ENCODE measurements at places on chromosomes 13 and 19.

- DNase-seq: no peak
Measured at GRCh38 chr19:33248954-33249613, 23.4 kb upstream of the SLC7A10 start.

- no peak for DNase-seq
Measured at GRCh38 chr13:113545455-113545930, 39.1 kb upstream of the TFDP1 start.

- DNase-seq: no peak
Measured at GRCh38 chr13:107421951-107422350, 793.4 kb downstream of the LIG4 start.

DNA sequence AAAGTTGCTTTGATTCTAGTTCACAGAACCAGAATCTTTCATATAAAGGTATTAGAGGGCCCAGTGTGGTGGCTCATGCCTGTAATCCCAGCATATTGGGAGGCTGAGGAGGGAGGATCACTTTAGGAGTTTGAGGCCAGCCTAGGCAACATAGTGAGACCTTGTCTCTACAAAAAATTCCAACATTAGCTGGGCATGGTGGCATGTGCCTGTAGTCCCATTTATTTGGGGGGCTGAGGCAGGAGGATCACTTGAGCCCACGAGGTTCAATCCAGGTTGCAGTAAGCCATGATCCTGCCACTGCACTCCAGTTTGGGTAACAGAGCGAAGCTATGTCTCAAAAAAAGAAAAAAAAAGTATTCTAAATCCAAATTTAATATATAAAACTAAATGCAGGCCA lies 9.1 kb downstream of the LDLR start:
- no peak for DNase-seq

- no peak for DNase-seq
Measured at GRCh38 chr13:106407338-106407737, 128.1 kb downstream of the EFNB2 start.

- DNase-seq: no peak
Measured at GRCh38 chr19:49921871-49922795, 6.9 kb upstream of the ATF5 start.

DNA sequence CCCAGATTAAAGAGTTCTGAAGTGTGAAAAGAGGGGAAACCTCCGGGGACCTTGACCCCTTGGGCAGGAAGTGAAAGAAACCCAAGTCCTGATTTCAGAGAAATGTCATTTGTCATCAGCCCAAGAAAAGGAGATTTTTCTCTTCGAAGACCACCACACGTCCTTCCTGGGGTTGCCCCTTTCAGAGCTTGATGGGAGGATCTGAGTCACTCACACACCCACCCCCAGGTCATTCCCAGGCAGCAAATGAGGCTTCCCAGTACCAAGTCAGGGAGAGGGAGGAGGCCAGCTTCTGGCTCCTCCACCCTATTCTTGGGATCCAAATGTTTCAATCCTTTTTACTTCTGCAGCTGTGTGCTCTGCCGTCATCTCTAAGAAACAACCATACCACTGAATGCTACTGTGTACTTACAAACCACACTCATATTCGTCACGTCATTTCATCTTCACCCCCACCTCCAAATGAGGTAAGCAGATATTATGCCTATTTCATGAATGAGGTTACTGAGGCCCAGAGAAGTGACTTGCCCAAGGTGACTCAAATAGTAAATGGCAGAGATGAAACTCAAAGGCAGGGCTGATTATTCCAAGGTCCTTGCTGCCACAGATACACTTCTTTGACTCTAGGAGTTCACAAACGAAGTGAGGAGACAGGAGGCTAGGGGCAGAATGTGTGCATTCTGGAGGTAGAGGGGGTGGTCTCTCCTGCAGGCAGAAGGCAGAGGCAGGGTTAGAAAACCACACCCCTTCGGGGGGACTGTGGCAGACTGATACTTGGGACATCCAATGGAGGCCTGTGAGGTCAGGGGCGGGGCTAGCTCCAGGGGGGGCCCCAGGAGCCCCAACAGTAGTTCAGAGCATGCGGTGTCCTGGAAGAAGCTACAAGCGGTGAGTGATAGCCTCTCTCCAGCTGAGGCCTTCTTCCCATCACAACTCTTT lies 5.0 kb upstream of the KMT2B start:
- DNase-seq: peak; percentile 87

DNA sequence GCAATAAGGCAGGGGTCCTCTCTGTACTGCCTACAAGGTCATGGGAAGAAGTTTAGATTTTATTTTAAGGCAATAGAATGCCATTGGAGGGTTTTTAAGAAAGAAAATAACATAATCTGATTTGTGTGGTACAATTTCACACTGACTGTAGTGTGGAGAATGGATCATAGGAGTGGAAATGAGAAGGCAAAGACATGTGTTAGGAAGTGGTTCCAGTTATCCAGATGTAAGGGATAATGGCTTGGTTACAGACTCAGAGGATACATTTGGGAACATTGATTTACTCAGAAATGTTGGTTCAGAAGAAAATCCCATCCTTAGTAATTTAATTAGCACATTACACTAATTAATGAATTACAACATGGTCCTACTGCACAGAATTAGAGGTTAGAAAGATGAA lies 788.2 kb downstream of the SLITRK5 start:
- no peak for DNase-seq

- no peak for DNase-seq
Measured at GRCh38 chr19:10285393-10285792, 1.4 kb upstream of the ICAM4 start.

DNA sequence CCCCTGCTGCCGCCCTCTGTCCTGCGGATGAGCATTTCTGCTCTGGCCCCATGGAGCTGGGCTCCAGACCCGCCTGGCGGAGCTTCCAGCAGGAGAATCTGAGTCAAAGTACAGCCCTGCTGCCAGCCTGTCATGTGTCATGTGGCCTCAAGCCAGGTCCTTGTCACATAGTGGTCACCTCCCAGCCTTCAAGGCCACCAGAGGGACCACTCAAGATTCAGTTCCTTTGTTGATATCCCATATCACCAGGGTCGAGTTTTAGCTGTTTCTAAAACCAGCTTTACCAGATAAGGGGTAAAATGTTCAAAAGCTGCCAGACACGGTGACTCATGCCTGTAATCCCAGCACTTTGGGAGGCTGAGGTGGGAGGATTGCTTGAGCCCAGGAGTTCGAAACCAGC lies 13.4 kb downstream of the THOP1 start:
- DNase-seq: no peak

DNA sequence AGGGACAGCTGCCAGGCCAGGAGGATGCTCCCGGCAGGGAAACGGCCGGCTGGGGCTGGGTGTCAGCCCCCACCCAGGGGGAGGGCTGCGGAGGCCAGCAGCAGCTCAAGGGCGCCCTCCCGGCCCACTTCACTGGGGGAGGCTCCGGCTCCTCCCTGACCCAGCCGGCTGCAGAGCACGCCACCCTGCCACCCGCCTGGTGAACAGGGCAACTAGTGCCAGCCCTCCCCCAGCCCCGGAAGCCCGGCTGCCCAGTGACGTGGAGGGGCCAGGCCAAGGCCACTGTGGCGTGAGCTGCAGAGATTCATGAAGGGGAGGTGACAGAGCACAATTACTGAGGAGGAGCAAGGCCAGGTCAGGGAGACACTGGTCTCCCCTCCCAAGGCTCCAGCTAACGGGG lies 14.7 kb downstream of the REXO1 start:
- DNase-seq: no peak

DNA sequence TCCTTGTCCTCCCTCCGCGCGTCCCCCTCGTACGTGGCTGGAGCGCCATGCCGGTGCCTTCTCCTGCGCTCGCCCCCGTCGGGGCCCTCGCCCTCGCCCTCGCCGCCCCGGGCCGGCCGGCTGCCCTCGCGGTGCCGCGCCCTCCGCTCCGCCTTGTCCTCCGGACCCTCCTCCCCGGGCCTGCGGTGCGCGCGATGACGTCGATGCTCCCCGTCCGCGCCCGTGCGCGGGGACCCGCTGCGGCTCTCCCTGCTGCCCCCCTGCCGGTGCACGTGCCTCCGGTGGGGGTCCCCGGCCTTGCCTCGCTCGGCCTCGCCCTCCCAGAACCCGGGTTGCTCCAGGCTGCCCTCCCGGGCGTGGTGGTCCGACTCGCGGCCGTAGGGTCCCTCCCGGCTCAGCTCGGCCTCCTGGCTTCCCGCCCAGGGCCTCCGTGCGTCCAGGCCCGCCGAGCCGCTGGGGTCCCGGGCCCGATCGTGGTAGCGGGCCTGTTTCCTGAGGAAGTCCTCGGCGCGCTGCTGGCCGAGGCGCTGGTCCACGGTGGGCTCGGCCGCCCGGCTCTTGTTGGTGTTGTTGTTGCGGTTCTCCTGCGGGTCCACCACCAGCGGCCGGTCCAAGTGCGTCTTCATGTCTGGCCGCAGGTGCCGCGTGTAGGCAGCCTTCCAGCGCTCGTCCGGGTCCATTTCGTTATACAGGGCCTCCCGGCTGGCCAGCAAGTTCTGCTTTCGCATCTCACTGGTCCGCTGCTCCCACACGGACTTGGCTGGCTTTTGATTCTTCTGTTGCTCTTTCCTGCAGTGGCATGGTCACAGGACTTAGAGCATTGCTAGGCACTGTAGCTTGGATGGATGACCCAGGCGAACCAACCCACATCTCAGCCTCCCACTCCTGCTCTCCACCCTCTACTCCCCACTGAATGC lies 148.6 kb downstream of the IER2 start:
- DNase-seq: no peak

DNA sequence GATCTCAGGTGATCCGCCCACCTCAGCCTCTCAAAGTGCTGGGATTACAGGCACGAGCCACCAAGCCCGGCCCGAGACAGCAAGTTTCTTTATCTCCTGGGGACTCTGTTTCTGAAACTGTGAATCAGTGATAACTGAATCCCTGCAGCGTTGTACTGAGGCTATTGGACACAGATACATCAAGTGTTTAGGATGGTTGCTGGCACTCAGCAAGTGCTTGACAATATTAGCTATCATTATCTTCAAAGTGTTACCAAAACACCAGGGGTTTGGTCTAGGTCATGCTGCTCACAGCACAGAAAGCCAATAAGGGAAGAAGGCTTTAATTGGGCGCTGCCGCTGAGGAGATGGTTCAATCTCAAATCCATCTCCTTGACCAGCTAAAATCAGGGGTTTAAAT lies 20.5 kb upstream of the PNMA8C start:
- DNase-seq: no peak

GRCh38 chr13:31814536-31814935 lies 75.2 kb downstream of the RXFP2 start:
- no peak for DNase-seq

DNA sequence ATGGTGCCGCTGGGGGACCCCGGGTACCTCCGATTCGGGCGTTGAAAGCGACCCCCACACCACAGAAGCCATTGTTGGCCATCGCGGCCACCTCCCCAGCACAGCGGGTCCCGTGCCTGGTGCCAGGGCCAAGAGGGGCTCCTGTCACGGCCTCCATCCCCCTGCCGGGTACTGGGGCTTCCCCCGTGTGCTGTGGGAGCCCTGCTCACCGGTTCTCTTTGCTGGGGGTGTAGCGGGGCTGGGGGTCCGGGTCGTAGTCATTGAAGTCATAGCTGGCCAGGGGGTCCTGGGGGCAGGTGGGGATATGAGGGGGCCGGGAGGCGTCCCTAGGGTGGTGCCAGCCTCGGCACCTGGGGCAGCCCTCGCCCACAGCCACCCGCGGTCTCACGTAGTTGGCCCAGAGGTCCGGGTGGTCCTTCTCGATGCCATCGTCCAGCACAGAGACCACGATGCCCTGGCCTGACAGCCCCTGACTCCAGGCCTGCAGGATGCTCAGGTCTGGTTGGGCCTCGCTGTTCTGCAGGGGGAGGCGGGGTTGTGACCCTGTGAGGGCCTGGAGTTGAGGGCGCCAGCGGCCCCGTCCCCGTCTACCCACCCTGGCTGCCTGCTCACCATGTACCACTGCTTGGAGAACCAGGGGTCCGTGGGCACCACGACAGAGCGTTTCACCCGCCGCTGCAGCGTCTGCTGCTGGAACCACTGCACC lies 2.4 kb downstream of the PCSK4 start:
- DNase-seq: no peak

DNA sequence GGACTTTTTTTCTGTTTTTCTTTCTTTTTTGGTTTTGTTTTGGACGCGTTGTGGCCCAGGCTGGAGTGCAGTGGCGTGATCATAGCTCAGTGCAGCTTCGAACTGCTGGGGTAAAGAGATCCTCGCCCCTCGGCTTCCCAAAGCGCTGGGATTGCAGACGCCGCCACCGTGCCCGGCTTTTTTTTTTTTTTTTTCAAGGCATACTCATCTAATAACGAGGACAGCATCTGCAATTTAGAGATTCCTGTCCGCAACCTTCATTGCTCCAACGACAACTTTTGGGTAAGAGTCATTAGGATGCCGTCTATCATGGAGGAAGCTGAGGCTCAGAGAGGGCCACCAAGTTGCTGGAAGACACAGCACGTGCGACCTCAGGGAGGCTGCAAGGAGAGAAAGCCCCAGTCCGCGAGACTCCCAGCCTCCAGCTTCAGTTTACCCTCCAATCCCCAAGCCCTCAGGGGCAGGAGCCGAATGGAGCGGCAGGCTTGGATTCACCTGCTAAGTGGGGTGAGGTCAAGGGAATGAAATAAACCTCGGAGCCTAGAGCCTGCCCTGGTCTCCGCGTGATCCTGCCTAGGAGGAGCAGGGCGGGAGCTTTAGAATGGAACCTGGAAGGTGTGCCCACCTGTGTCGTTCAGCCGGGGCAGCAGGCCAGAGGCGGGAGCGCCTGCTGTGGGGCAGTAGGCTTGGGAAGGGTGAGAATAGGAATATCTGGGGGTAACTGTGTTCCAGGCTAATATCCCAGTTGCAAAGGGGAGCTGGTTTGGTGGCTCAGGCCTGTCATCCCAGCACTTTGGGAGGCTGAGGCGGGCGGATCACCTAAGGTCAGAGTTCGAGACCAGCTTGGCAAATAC lies 676 bp upstream of the POLRMT start:
- no peak for DNase-seq

DNA sequence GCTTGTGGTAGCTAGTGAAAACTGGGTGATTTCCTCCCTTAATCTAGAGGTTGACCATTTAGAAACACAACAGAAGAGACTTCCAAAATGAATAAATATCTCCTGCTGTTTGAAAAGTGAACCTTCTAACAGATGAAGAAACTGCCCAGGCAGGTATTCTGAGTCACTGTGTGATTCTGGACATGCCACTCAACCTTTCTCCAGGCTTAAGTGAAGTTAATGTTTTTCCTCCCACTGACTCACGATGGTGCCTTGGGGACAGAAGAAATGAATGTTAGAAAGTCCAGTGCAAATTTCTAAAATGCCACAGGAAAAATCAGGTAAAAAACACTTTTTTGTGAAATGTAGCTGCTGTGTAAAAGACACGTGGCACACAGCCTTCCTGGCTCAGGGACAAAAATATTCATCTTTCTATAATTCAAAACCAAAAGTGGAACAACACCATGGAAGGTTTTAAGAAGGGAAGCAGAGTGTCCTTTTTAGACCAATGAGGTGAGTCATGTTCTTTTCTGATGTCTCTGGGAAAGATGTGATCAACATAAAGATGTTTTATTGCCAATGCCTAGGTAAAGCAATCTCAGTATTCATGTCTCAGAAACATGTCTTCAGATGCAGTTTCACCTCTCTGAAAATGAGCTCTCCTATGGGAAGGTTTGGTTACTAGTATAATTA lies 9.1 kb downstream of the UBE2L5 start:
- DNase-seq: no peak

- no peak for DNase-seq
Measured at GRCh38 chr13:80798576-80799133, 457.7 kb upstream of the SPRY2 start.
